Stimulated activated CD8-positive, alpha-beta memory T cell treated with anti-CD3 and anti-CD28 coated beads, Interleukin-12 subunit alpha, Interleukin-12 subunit beta, amount 100 ng/mL, for 1 hour (primary cell): ENCODE measurements at places on chromosomes 13 and 19.

GRCh38 chr13:88627071-88627470, 955.9 kb downstream of the SLITRK5 start:
- no peak for DNase-seq

DNA sequence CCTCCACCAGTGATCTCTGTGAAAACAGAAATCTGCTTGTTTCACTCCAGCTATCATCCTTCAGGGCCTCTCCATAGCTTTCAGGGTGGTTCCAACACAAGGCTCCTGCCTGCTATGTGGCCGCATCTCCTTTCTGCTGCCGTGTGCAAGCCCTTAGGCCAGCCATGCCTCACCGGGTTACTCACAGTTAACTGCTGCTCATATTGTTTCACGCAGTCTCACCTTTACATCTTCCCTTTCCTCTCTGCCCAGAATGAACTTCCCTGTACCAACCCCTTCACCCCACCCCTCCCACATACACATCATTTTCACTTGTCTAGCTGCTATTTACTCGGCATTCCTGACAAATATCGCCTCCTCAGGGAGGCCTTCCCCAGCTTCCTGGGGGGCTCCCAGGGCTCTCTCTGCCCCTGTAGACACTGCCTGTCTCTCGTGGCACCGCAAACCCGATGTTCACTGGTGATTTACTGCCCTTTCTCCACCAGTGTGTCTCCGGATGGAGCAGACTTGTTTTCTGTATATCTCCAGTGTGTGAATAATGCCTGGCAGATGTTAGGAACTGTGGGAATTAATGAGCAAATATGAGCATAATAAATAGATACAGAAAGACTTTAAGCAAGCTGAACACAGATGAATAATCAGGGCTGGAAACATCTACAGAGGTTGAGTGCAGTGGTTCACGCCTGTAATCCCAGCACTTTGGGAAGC, 39.3 kb upstream of the GPR183 start:
- DNase-seq = no peak

DNA sequence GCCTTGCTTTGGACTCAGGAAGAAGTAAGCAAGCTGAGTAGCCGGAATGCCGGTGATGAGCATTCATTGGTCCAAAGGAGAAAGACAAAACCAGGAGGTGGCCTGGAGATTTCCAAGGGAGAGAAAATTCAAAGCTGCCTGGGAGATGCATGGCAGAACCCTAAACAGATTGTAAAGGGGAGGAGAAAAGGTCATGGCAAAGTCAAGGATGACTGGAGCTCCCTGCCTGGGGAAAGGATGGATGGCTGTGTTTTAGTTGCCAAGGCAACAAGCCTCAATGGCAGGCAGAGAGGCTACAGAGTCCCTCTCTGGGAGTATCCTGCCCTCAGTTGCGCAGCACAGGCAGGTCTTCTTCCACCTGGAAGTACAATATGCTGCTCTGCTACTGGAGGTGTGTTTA, 134.0 kb downstream of the ENOX1 start:
- no peak for DNase-seq

DNA sequence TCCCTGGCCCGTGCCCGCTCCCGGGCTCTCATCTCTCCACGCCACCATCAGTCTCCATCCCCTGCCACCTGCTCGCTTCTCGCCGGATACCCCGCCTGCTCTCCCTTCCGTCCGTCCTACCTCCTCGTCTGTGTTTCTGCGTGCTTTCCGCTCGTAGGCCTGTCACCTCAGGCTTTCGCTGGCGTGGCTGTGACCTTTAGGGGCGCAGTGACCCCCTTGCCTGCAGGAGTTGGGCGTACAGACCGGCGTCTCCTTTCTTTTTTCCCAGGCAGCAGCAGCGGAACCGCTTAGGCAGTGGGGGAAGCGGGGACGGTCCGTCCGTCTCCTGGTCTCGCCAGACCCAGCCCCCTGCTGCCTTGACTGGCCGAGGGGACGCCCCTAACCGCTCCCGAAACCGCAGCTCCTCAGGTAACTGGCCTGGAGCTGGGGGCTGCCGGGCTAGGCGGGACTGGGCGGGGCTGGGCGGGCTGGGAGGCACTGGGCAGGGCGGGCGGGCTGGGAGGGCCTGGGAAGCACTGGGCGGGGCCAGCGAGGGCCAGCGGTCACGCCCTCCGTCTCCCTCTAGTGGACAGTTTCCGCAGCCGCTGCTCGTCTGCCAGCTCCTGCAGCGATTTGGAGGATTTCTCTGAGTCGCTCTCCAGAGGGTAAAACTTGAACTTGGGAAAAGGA, 6.3 kb downstream of the PGLYRP1 start:
- DNase-seq = peak; percentile 68

- no peak for DNase-seq
Observed at GRCh38 chr13:66703597-66703996, 526.5 kb downstream of the PCDH9 start.

- no peak for DNase-seq
Observed at GRCh38 chr19:33248954-33249613, 23.4 kb upstream of the SLC7A10 start.
